ENCODE measurements at places on chromosomes 2 and 18.
A peak's percentile ranks its signal among the peaks of the same experiment; 100 is the strongest.

- DNase-seq, result no peak
Observed at GRCh38 chr2:218146056-218146455, 20.2 kb downstream of the CXCR2 start.

GRCh38 chr2:9463698-9464034 lies 10.7 kb upstream of the IAH1 start:
- DNase-seq, result peak; percentile 46

DNA sequence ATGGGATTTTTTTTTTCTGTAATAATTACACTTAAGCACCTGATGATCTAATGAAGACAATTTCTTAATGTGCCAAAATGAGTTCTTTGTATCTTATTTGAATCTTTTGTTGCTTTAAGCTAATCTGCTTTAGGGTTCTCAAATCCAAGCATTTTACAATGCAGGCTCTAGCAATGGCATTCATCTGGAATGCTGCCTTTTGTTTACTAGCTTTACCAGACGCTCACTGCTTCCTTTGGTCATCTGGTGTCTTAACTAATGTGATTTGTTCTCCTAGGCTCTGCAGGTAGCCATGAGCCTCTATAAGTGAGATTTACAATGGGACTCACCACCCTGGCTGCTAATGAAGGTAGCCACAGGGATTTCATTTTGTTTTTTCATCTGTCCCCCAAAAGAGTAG lies 100.3 kb downstream of the GREB1L start:
- no peak for DNase-seq

DNA sequence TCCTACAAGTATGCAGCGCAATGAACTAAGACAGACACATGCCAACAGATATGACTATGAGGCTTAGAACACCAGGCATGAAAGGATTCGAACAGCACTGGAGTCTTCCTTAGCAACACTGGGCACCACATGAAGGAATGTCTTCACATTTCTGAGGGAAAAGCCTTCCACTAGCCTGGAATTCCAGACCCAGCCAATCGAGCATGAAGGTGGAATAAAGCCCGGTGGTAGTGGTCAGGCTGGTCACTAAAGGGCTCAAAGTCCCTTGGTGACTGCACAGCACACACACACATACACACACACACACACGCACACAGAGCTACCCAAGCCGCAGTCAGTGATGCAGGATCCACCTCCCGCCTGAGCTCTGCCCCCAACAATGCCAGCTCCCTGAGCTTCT lies 19.7 kb upstream of the SFXN5 start:
- DNase-seq, result no peak

DNA sequence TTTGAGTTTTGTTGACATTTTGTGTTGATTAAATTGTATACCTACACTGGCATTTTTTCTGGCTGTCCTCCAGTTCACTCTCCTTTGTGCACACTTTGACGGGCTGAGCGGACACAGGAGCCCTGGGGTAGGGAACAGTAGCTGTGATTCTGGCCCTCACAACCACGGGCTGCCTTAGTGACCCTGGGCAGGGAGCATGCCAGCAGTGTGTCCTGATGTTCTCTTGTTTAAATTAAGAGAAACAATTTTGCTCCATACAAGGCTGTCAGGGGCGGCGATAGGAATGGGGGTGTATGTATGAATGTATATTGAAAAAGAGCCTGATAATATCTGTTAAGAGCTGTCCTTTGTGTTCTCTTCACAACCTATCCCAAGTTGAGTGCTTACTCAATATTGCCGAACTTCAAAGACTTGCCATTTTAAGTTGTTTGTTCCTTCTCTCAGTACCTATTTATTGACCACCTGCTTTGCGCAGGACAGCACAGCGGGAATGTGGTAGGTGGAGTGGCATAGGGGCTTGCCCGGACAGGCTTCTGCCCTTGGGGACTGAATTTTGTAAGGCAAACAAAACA lies 103.7 kb upstream of the EML6 start:
- no peak for DNase-seq

DNA sequence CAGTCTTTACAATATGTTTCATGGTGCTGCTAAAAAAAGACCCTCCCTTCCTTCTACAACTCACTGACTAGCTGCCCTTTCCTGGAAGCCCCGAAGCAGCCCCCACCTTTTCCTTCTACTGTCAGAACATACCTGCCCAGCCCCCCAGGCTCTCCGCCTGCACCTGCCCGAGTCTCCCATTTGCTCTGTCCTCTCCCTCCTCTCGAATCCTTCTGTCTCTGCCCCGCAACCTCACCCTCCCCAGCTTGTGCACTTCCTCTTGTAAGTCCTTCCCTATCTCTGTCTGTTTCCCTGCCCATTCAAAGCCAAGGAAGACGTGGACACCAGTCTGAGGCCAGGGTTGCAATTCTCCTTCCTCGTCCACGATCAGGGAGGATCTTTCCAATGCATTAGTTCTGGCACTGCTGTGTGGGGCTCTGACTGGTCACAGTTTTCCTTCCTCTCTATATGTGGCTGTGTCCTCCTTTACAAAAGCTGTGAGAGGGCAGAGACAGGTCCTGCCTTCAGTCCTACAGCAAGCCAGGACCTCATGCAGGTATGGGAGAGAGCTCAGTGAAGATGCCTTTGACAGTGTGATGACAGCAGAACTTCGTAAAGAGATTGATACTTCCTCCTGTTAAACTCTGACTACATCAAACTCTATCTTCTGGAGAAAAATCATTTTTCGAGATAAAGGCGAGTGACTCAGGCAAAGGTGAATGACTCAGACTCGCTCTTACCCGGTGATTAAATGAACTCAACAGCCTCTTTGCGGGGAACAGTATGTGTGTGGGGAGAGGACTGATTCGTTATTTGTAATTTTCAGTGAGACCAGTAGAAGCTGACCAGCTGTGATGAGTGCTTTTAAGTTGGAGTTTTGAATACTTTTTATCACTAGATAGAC lies 14.2 kb downstream of the TNFRSF11A start:
- peak; percentile 30 for DNase-seq

- DNase-seq, result no peak
Observed at GRCh38 chr2:226797289-226797988, 2.2 kb downstream of the IRS1 start.

DNA sequence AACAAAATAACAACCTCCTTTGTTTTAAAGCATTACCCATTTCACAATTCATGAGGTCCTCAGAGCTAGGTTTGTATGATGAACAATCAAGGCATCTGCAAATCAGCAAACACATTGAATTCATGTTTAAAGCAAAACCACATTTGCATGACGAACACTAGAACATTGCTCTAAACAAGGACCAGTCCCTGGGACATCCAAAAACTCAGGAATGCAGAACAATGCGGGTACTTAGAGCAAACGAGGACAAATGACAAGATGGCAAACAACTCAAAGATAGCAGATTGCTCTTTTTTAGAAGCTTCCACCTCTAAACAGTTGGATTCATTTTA lies 45.7 kb upstream of the RALBP1 start:
- DNase-seq, result no peak

GRCh38 chr2:118614841-118615271 lies 232.6 kb downstream of the EN1 start:
- no peak for DNase-seq

DNA sequence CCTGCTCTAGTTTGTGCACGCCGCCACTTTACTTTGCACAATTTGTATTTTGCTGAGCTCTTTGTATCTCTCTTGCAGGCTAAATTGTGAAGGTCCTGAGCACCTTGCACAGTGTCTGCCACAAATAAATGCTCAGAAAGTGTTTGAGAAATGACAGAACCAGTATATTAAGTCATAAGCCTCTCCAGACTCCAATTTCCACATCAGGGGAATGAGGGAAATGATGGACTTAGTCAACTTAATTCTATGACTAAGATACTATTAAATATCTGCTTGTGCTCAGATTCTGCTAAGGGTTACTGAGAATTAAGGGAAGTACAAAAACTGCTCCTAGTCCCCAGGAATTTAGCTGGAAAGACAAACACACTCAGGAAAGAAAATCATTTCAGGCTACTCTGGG lies 239.1 kb upstream of the SLC14A2 start:
- no peak for DNase-seq

- DNase-seq, result no peak
Observed at GRCh38 chr2:234825616-234826015, 126.2 kb upstream of the SH3BP4 start.
